HT-29 (cell line): ENCODE measurements at places on chromosomes 2 and 18. TPM values are rescaled to one million over a fixed set of nuclear protein-coding genes. Genes with fewer than 3 reads are reported as not detected.
A peak's percentile ranks its signal among the peaks of the same experiment; 100 is the strongest.

CYRIA gene
- total RNA-seq: not detected in 2 replicates

KCNG3 gene
- total RNA-seq: 0.10 and 0.81 TPM in 2 replicates

NAT8 gene
- total RNA-seq: not detected in 2 replicates

- DNase-seq: no peak
Measured at GRCh38 chr2:209160800-209161588, 262.9 kb upstream of the MAP2 start.

GRCh38 chr2:32711219-32711618 is 83.4 kb downstream of the TTC27 start:
- no peak for DNase-seq

GRCh38 chr2:169734169-169734847 is 676 bp downstream of the KLHL23 start:
- peak; percentile 17 for DNase-seq

- no peak for DNase-seq
Measured at GRCh38 chr18:9240270-9240669, 94.3 kb upstream of the TWSG1 start.
